ENCODE measurements at places on chromosomes 13 and 19.
A peak's percentile ranks its signal among the peaks of the same experiment; 100 is the strongest.

GRCh38 chr19:23283925-23284324 is 33.7 kb upstream of the ZNF724 start:
- peak; percentile 2 for DNase-seq

DNA sequence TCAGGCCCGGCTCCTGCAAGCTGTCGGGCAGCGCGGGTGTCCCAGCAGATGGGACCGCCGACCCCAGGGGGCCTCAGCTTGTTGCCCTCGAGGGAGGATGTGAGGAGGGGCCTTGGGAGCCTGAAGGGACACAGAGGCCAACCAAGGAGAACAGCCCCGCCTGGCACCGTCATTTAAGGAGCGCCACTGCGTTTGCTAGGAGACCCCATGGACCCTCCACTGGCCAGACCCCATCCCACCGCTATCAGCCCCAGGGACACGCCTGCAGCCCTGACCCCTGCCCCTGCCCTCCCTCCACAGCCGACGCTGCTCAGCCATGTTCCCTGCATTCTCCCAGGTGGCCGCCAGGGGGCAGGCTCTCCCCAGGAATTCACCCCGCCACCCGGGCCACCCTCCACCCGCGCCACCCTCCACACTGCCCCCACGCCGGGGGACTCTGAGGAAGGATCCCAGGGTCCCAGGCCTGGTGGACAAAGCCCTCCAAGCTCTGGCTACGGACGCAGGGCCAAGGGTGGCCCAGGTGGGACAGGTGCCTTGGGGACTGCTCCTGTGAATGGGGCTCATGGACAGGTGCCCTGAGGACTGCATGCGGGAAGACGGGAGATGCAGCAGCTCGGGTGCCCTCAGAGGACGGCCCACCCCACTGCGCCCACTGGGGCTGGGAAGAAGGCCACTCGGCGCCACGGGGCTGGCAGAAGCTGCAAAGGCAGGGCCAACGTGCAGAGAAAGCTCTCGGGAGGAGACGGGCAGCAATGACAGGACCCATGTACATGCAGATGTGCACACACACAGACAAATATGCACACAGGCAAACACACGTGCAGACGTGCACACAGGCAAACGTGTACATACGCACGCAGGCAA is 34.4 kb downstream of the PIP5K1C start:
- DNase-seq, result no peak

DNA sequence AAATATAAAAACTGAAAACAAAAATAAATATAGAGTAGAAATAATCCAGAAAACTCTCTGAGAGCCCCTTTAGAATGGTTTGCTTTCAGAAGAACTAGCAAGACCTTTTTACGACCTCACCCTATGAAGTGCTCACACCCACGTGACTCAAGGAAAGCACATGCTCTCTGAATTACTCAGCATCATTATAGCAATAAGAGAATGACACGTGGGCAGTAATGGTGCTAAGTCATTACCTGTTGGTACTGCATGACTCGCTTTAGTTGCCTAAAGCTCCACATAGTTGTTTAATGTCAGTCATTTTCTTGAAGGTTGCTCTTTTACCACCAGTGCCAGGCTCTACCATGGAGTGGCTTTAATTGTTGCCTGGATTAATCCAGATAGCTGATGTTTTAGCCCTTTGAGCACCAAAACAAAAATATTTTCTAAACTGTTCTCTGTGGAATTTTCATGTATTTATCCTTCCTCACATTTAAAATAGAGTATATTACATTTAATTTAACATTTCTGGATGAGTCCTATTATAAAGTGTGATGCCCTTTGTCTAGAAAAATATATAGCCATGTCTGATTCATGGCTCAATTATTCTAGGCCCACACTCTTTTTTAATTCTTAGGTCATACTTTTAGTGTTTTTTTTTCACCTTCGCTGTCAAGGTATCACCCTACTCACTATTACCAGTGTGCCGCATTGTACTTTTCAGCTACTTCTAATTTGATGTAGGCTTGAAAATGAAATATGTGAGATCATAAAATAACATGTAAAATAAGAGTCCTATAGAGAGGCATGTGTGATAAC is 56.8 kb downstream of the THSD1 start:
- peak; percentile 96 for DNase-seq

GRCh38 chr13:78700121-78700910 is 41.4 kb upstream of the OBI1 start:
- peak; percentile 66 for DNase-seq

DNA sequence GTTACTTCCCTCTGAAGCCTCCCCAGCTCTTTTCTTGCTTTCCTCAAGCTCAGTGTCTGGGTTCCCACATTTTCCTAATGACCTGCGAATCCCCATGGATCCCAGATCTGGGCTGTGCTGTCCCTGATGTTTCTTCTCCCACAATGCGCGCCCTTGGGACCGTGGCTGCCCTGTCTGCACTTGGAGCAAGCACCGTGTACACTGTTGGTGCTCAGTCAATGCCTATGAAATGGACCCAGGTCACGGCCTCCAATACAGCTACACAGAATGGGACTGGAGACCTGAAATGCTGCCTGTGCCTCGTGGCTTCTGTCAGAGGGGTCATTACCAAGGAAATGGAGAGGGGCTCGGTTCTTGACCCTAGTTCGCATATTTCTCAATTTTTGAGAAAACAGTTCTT is 160.1 kb upstream of the SOX1 start:
- no peak for DNase-seq

GRCh38 chr19:44571830-44572580 is 41.4 kb upstream of the IGSF23 start:
- DNase-seq, result no peak

DNA sequence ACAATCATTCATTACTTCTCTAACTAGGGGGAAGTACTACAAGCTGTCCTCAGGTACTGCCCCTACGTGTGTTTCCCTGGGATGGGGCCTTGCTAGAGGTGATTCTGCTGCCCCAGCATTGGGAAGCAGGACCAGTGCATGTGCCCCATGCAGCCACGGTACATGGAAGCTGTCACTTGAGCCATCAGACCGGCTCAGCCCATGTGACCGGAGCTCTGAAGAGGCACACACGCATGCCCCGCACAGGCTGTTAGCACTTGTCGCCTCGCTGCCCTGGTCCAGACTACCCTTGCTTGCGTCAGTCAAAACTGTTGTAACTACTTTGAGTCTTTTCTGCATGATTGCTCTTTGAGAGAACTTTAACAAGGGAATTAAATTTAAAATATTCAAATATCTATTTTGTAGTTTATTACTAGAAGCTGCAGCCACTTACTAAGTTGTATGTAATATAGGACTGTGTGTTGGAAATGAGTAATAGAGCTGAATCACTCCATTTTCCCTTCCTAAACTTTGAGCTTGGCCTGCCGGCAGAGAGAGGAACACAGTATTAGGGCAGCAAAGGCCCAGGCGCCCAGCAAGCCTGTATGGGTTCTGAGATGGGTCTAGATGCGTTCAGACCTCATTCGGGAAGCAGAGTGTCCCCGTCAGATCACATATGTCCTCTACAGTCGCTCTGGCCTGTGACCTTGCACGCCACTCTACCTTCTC is 42.2 kb downstream of the DHRS12 start:
- no peak for DNase-seq

GRCh38 chr13:79740991-79741390 is 260.0 kb downstream of the NDFIP2 start:
- DNase-seq, result no peak

All from retinal pigment epithelial cell (primary cell).